ENCODE measurements at places on chromosomes 5 and 9.

DNA sequence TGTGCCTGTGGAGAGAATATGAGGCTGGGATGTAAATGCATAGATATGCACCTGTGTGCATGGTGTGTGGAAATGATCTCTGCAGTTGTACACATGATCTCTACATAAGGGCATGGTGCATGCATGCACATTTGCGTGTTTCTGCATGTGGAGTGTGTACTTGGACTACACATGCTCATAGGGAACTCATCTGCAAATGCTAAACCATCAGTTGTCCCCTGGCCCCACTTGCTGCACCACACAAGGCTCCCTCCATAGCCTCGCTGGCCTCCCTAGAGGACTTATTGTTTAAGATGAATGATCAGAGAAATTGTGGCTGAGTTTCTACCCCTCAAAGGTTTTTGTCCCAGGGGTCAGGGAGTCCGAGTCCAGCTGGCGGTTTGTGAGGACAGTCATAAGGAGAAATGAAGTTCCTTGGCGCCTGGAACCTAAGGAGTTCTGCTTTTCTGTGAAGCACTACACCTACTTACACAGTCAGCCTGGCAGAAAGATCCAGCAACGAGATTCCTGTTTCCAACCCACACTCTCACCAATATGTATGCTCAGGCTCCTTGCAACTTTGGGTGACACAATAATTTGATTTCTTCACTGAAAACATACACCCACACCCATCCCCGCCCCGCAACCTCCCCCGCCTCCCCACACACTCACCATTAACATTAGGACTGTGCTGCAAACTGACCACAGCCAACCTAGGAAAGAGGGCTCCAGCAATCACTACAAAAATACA, 79.9 kb upstream of the CPEB4 start:
- DNase-seq = no peak

DNA sequence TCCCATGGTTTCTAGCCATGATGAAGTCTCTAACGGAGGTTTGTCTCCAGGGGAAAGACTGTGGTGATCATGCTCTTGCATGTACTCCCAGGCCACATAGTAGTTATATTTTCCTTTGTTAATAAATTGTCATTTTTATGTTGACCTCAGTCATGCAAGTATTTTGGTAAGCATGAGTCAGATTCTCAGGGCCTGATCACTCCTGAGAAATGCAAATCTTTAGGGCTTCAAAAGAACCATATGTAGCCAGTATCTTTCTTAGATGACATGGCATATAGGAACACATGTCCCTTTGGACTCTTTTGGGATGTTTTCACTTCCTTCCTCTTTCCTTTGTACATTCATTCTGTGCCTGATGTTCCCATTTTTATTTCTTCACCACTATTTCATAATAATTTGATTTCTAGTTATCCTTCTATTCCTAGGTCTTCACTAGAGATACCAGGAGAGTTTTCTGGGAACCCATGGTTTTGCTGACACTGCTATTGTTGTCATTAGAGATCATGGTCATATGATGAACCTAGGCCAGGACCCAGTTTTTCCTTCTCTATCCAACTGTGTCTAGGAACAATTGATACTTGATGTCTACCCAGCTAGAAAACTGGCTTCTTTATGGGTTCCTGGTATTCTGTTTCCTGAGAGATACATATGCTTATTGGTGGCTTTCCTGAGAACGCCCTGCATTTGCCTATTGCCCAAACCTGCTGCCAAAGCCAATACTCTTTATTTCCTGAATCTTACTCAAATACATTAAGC, 248.1 kb upstream of the NREP start:
- DNase-seq = no peak

DNA sequence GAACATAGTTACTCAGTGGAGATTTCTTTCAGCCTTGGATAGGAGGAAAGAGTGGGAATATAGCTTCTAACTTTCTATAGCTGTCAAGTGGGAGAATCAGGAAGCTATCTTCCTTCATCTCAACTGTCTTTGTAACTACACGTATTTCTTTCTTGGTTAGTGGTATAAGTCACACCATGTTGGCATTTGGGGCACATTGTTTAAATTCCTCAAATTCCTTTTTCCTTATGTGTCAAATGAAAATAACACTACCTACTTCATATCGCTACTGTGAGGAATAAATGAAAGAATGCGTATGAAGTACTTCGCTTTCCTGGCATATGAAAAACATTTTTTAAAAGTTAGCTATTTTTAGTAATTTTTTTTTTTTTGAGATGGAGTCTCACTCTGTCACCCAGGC, 1082.5 kb upstream of the WWC1 start:
- DNase-seq = no peak

- DNase-seq = no peak
Measured at GRCh38 chr5:128632264-128632663, 94.2 kb upstream of the FBN2 start.

- no peak for DNase-seq
Measured at GRCh38 chr5:174397206-174397605, 327.2 kb upstream of the MSX2 start.

DNA sequence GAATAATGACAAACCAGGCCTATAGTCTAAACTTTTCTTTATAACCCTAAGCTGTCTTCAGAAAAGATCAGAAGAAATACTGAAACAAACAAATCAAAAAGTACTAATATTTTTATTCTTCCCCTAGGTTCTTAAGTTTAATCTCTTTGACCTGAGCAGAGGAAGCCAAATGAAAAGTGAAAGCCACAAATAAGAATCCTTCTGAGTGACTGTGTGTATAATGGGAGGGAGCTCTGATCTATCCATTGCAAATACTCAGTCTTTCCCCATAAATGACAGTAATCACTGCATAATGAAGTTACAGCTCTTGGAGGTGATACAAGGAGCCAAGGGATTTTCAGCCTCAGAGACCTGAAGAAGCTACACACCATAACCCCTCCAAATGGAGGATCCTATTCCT, 126.9 kb upstream of the ATP10B start:
- DNase-seq = no peak

DNA sequence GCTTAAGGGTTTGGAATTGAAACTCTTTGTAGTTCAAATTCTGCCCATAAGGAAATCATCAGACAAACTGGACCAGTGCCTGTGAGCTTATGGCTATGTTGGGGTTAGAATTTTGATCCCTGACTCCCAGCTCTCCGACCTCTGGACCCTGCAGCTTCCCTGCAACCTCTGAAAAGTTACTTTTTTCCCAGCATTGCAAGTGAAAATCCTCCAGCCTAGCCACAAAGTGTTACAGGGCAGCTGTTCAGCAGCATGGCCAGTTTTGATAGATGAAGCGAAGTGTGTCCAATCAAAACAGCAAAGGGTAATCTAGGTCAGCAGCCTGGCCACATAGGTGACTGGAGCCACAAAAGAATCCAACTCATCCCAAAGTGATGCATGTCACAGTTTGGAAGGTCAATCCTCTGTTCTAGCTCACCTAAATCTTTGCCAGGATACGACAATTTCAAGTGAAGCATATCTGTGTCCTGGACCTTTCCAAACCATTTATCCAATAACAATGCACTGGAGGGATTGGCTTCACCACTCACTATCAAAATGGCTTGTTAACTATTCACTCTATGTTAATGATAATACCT, 4.7 kb upstream of the CPEB4 start:
- DNase-seq = no peak

- DNase-seq = no peak
Measured at GRCh38 chr5:31531543-31531887, 378 bp downstream of the DROSHA start.

DNA sequence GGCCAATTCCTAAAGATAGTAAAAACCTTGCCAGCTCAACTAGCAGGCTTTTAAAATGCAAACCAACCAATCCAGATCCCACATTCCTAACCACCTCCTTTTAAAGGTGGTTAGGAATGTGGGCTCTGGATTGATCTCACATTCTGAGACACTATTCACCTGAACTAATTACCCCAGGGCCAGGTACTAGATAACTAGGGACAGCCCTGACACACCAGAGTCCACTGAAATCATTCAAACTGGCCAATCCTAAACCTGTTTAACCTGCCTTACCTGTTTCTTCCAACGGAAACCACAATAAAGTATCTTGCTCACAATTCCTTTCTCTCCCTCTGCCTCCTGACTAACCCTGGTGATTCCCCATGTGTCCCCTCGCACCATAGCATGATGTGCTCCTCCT, 168.3 kb upstream of the DMAC1 start:
- DNase-seq = no peak

Data from cortex of kidney (tissue), 1 donor.